Bronchial smooth muscle cell (primary cell): ENCODE measurements at places on chromosomes 7 and 10. TPM values are rescaled to one million over a fixed set of nuclear protein-coding genes. Genes with fewer than 3 reads are reported as not detected.

ZP3 gene
- 0.63 and 1.9 TPM in 2 replicates for total RNA-seq

SYT15B gene
- total RNA-seq: not detected in 2 replicates

WIPF3 gene
- total RNA-seq: under 0.01 TPM in 1 of 2 replicates, not detected in the other

UPF2 gene
- 12.3 and 14.2 TPM in 2 replicates for total RNA-seq

PRLHR gene
- total RNA-seq: 0.09 TPM in 1 of 2 replicates, not detected in the other

NEUROG3 gene
- total RNA-seq: not detected in 2 replicates

STAG3 gene
- total RNA-seq: 0.32 and 0.69 TPM in 2 replicates

IRF5 gene
- total RNA-seq: 0.32 TPM in 1 of 2 replicates, not detected in the other

SLC39A12 gene
- 0.09 TPM in 1 of 2 replicates, not detected in the other for total RNA-seq

VPS41 gene
- total RNA-seq: 62.1 and 76.8 TPM in 2 replicates

ACHE gene
- under 0.01 and 0.17 TPM in 2 replicates for total RNA-seq

MEIG1 gene
- 0.52 TPM in 1 of 2 replicates, not detected in the other for total RNA-seq

TMEM140 gene
- total RNA-seq: 12.0 and 14.7 TPM in 2 replicates

HOXA3 gene
- 1.3 and 2.4 TPM in 2 replicates for total RNA-seq

PIK3AP1 gene
- total RNA-seq: 0.16 and 0.52 TPM in 2 replicates

STK32C gene
- total RNA-seq: 10.5 and 11.7 TPM in 2 replicates

ANXA8L1 gene
- total RNA-seq: 0.16 and 0.17 TPM in 2 replicates

OR13A1 gene
- under 0.01 TPM in 1 of 2 replicates, not detected in the other for total RNA-seq

SPDYE11 gene
- not detected in 2 replicates for total RNA-seq

ZPBP gene
- not detected in 2 replicates for total RNA-seq

MTURN gene
- total RNA-seq: 18.8 and 19.7 TPM in 2 replicates

MOGAT3 gene
- total RNA-seq: not detected in 2 replicates

SPDYE2 gene
- total RNA-seq: not detected in 2 replicates

NUTM2B gene
- total RNA-seq: 0.16 and 0.52 TPM in 2 replicates

PRKG1 gene
- 28.5 and 39.7 TPM in 2 replicates for total RNA-seq

CARD11 gene
- under 0.01 TPM in 1 of 2 replicates, not detected in the other for total RNA-seq

TAS2R3 gene
- 1.3 and 1.5 TPM in 2 replicates for total RNA-seq

TUBAL3 gene
- not detected in 2 replicates for total RNA-seq

PTPRN2 gene
- total RNA-seq: under 0.01 and 0.34 TPM in 2 replicates

PLEKHS1 gene
- not detected in 2 replicates for total RNA-seq

LRRC4 gene
- total RNA-seq: 0.32 and 1.9 TPM in 2 replicates

CPN1 gene
- total RNA-seq: not detected in 2 replicates

AKR1C1 gene
- total RNA-seq: 149 and 282 TPM in 2 replicates

STRIP2 gene
- 0.77 and 7.3 TPM in 2 replicates for total RNA-seq

LRRD1 gene
- total RNA-seq: under 0.01 TPM in 1 of 2 replicates, not detected in the other

DRGX gene
- total RNA-seq: not detected in 2 replicates

IFIT1B gene
- total RNA-seq: under 0.01 TPM in 1 of 2 replicates, not detected in the other

LIPN gene
- total RNA-seq: not detected in 2 replicates

SPDYE2B gene
- total RNA-seq: not detected in 2 replicates

TRIM4 gene
- 23.3 and 26.1 TPM in 2 replicates for total RNA-seq

TRIM73 gene
- 0.94 and 1.1 TPM in 2 replicates for total RNA-seq

HK1 gene
- 93.5 and 113 TPM in 2 replicates for total RNA-seq

HOXA10 gene
- total RNA-seq: under 0.01 TPM in 1 of 2 replicates, not detected in the other

HGF gene
- 59.0 and 126 TPM in 2 replicates for total RNA-seq

CTAGE6 gene
- under 0.01 and 0.17 TPM in 2 replicates for total RNA-seq
